ENCODE measurements at places on chromosomes 3 and 15.

DNA sequence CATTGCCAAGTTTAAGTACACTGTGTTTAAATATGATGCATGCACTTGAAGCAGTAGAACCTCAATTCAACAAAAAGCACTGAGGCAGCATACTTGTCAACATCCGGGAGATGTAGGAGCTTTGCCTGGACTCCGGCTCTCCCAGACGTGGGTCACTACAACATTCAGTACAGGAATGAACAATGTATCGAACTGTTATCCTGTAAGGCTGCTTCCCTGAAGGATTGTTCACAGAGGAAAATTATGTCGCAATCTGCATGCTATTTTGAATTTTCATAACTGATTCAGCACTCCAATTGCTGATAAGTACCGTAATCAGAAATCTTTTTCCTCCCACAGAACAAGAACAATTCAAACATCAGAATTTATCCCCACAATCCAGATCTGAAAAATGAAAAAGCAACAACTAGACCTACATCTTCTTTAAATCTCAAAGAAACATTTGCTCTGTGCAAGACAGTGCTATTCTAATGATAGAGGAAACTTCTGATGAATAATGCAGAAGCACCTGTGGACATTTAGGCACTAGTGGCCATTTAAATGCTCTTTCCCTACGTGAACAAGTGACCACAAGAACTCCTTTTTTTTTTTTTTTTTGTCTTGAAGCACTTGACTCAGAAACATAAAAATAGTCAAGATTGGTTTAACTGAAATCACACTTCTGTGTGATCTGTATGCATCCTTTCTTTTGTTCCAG is 113.4 kb downstream of the PLCH1 start:
- no peak for DNase-seq

- no peak for DNase-seq
These were observed 417.3 kb downstream of the GABRB3 start for GRCh38 chr15:26355472-26356074.

DNA sequence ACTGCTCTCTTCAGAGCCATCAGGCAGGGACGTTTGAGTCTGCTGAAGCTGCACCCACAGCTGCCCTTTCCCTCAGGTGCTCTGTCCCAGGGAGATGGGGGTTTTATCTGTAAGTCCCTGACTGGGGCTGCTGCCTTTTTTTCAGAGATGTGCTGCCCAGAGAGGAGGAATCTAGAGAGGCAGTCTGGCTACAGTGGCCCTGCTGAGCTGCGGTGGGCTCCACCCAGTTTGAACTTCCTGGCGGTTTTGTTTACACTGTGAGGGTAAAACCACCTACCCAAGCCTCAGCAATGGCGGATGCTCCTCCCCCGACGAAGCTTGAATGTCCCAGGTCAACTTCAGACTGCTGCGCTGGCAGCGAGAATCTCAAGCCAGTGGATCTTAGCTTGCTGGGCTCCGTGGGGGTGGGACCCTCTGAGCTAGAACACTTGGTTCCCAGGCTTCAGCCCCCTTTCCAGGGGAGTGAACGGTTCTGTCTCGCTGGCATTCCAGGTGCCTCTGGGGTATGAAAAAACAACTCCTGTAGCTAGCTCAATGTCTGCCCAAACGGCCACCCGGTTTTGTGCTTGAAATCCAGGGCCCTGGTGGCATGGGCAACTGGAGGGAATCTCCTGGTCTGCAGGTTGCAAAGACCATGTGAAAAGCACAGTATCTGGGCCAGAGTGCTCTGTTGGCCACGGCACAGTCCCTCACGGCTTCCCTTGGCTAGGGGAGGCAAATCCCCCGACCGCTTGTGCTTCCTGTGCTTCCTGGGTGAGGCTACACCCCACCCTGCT is 21.1 kb upstream of the ST6GAL1 start:
- peak; percentile 75 for DNase-seq

DNA sequence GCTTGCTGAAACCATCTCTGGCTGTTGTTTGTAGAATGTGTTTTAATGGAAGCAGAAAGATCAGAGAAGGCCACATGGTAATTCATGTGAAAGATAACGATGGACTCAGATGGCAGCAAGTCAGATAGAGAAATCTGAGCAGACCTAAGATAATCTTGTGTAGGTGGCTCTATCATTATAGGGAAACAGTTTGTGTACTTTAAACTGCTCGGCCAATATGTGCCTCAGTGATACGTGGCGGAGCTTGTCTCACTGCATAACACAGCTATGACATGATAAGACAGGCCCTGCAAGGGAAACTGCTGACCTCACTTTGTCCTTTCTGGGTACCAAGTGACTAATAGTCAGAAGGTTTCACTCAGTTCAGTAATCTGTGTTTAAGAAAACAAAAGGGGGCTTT is 51.0 kb downstream of the MME start:
- no peak for DNase-seq

- DNase-seq, result no peak
These were observed 10.4 kb downstream of the COL6A6 start for GRCh38 chr3:130527426-130527825.

DNA sequence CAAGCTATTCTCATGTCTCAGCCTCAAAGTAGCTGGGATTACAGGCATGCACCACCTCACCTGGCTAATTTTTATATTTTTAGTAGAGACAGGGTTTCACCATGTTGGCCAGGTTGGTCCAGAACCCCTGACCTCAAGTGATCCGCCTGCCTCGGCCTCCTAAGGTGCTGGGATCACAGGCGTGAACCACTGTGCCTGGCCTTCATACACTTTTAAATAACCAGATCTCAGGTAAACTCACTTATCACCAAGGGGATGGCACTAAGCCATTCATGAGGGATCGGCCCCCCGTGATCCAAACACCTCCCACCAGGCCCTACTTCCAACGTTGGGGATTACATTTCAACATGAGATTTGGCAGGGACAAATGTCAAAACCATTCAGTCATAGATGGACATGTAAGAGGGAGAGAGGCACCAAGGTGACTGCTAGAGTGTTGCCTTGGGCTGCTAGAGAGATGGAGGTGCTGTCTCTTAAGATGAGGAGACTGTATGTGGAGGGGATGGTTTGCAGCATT is 13.3 kb upstream of the DOCK3 start:
- DNase-seq, result no peak
